ENCODE measurements at places on chromosomes 13 and 19. TPM values are rescaled to one million over a fixed set of nuclear protein-coding genes. Genes with fewer than 3 reads are reported as not detected.

DNA sequence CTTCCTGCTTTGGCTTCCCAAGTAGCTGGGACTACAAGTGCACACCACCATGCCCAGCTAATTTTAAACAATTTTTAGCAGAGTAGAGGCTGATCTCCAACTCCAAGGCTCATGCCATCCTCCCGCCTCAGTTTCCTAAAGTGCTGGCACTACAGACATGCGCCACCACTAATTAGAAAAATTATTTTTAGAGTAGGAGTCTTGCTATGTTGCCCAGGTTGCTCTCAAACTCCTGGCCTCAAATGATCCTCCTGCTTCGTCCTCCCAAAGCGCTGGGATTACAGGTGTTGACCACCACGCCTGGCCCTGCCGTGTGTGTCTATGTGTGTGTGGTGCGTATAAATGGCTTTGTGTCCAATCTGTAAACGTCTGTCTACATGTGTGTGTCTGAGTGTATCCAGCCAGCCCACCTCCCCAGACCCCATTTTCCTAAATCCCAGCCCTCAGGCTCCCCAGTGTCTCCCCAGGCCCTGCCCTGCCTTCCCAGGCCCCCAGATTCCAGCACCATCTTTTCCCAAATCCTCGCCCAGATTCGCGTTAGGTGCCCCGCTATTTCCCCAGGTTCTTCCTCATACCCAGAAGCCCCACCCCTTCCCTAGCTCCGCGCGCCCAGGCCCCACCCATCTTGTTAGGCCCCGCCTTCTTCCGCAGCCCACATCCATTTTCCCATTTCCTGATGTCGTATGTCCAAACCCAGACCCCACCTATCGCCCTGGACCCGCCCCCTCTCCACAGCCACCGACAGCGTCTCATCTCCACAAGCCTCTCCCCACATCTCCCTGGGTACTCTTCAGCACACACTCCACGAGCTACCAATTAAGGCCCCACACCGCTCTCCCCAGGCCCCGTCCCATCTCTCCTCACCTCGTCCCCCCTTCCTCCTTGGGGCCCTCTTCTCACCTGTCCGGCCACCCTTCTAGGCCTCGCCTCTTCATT lies 24.9 kb downstream of the SLC8A2 start:
- DNase-seq: no peak

DNA sequence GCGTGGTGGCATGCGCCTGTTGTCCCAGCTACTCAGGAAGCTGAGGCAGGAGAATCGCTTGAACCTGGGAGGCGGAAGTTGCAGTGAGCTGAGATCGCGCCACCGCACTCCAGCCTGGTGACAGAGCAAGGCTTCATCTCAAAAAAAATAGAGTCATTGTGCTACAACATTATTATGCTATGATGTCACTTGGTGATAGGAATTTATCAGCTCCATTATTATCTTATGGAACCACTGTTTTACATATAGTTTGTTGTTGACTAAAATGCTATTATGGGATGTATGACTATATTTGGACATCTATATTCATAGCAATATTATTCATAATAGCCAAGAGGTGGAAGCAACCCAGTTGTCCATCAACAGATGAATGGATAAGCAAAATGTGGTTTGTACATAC lies 26.4 kb upstream of the SLC7A1 start:
- DNase-seq: no peak

GRCh38 chr19:11578258-11579142 lies 1.1 kb upstream of the ACP5 start:
- DNase-seq: no peak

DNA sequence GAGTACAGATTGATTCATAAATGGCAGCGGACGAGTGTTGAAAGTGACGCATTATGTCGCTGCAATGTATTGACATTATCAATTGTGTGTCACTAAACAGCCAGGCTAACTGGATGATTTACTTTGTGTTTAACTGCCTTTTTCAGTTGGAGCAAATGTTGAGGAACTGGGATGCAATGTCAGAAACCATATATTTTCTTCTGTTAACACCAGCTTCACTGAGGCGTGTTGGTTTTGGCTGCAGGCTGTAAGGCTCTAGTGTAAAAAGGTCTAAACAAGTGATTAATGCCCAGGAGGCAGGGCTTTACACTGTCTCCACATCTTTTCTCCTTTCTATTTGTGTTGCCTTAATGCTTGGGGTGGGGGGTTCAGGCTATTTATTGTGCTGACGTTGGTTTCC lies 80.1 kb downstream of the GGACT start:
- DNase-seq: no peak

- no peak for DNase-seq
Observed at GRCh38 chr19:289651-290371, 1.4 kb downstream of the PLPP2 start.

GRCh38 chr19:55382013-55382412 lies 2.1 kb downstream of the TMEM238 start:
- no peak for DNase-seq

- DNase-seq: no peak
Observed at GRCh38 chr13:96314974-96315373, 225.1 kb downstream of the HS6ST3 start.

- DNase-seq: no peak
Observed at GRCh38 chr13:73935991-73936390, 198.2 kb downstream of the KLF12 start.

- DNase-seq: peak; percentile 85
Observed at GRCh38 chr19:1252821-1253513, 4.6 kb downstream of the MIDN start.

DNA sequence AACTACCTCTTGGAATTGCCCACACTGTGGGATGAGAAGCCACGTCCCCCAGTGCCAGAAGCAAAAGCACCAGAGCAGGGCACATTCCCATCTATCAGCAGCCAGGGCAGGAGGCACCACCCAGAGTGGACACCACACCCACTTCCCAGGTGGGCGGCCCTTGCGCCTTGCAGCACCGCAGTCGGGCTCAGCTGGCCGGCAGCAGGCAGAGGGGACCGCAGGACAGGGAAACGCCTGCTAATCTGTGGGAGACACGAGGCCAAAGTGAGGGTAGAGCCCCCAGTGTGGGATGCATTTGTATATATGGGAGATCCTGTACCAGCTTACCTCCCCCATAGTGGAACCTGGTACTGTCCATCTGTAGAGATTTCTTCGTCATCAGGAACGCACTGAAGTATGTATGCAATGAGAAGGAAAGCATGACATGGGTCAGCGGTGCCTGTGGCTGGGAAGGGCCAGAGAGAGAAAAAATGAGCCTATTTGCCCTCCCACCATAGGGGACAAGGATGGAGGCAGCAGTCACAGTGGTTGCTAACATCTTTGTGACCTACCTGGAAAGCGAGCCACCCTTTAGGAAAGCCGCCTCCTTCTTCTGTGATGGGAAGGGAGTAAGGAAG lies 30.9 kb upstream of the NPAS1 start:
- DNase-seq: no peak

GRCh38 chr19:28196961-28197360 lies 1016.0 kb downstream of the UQCRFS1 start:
- DNase-seq: peak; percentile 5

DNA sequence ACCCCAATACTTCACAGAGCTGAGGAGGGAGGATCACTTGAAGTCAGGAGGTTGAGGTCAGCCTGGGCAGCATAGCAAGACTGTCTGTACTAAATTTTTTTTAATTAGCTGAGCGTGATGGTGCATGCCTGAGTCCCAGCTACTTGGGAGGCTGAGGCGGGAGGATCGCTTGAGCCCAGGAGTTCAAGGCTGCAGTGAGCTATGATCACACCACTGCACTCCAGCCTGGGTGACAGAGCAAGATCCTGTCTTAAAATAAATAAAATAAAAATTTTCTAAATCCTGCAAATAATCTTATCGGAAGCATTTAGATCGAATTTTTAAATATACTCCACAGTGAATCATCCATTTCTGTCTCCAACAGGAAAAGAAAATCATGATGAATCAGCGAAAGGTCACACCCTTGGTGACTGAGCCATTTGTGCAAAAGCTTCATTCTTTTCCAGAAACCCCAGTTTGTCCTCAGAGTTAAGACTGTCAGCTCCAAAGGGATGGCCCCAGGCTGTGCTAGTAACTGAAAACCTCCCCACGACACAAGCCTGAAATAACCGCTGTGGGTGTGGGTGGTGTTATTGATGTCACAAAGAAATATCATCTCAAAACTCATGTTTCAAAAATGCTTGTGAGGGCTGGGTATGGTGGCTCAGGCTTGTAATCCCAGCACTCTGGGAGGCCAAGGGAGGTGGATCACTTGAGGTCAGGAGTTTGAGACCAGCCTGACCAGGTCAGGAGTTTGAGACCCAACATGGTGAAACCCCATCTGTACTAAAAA lies 167.6 kb downstream of the PTPRS start:
- no peak for DNase-seq

DNA sequence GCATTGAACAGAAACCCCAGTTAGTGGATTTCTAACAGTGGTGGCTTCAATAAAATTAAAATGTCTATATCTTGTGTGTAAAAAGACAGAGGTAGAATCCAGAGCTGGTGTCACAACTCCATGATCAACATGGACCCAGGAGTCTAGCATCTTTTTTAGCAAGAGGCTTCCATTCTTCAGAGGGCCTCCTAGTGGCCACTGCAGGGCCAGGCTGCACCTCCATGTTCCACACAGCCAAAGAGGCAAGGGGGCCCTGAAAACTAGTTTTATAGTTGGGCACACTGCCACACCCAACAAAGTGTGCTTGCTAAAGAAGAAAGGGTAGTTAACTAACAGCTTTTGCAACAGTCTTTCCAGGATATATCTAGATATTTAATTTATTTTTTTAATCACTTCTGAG lies 12.9 kb downstream of the N4BP2L1 start:
- DNase-seq: no peak

DNA sequence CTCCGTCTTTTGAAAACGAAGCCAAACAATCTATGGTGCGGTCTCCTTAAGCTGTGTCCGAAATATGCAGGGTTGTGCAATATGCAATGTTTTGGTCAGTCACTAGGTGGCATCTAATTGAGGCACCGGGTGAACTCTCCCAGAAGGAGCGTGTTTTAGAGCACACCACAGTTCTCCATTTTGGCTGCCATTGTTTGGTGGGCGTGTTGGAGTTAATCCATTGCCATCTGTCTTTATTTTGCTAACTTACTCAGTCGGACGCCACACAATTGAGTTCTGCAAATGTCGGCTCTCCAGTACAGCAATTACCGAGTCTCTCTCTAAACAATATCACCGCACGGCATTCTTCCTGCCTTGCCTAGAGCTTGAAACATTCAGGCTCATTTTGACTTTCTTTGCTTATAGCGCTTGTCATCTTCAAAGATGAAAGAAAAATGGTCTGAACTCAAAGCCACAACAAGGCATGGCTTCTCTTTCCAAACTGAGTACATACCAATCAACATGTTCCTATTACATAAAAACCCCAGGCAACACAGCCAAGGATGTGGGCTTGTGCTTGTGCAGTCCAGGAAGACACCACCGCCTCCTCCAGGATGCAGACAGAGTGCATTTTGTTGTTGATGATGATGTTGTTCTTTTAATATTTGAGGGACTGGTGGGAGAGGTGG lies 182.0 kb upstream of the SERP2 start:
- peak; percentile 63 for DNase-seq

- no peak for DNase-seq
Observed at GRCh38 chr13:110214637-110215036, 92.3 kb downstream of the COL4A1 start.

DNA sequence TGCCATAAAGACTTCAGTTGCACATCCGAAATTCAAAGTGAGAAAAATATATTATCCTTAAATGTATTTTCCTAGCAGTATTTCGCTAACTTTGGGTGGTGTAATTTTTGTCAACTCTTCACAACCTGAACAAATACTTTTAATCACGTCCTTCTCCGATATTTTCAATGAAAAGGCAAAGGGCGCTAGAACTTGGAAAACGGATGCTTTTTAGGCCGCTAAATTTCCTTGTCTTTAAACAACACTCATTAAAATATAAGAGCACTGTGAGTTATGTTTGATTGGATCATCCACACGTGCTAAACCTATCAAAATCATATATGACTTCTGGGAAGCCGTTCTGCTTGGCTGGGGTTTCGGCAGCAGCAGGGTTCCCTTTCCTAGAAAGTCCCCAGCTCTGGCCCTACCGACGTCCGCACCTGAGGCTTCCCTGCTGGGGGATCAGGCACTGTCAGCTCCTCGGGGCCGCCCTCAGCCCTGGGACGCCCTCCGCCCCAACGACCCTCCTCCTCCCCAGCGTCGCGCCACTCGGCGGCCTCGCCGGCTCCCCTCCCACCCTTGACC lies 462 bp upstream of the MPHOSPH8 start:
- no peak for DNase-seq

DNA sequence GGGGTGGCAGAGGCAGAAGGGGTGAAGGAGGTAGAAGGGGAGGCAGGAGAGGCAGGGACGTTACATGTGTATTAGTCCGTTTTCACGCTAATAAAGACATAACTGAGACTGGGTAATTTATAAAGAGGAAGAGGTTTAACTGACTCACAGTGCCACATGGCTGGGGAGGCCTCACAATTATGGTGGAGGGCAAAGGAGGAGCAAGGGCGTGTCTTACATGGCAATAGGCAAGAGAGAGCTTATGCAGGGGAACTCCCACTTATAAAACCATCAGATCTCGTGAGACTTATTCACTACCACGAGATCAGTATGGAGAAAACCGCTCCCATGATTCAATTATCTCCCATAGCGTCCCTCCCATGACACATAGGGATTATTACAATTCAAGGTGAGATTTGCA lies 19.0 kb upstream of the ACOD1 start:
- no peak for DNase-seq

DNA sequence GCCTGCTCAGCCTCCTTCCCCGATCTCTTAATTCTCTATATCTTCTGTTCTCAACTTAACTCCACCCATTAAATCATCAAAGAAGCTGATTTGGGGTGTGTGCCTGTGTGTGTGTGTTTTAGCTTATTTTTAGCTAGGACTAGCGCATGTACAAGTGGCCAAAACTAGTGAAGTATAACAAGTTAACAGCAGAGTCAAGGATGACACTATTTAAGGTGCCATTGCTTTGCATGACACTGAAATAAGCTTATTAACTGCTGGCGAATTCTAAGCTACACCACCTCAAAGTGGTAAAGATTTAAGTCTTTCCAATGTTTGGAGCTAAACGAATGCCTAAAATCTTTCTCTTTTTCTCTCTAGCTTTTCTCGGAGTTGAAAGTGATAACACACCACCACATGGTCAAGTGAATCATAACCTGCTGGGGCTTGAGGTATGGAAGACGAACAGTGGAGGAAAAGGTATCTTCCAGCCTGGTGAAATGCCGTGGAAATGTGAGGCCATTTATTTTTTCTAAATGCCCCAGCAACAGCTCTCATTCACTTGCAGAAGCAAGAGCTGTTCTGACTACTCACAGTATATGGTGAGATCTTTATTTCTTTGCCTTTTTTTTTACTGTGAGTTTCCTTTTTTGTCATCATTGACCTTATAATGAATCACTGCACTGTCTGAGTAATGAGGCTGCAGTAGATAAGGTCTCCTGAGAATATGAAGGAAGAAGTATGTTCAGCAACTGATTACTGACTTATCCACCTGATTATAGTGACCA lies 570.3 kb downstream of the PCDH9 start:
- no peak for DNase-seq

- DNase-seq: no peak
Observed at GRCh38 chr13:43730642-43731041, 56.1 kb downstream of the ENOX1 start.

The ZNF723 gene
- polyA plus RNA-seq: not detected

The ZNF256 gene
- polyA plus RNA-seq: 10.7 TPM

The EXOC3L2 gene
- 2.8 TPM for polyA plus RNA-seq

The DMKN gene
- polyA plus RNA-seq: 119 TPM

The STOML3 gene
- polyA plus RNA-seq: 0.35 TPM

The RDH13 gene
- polyA plus RNA-seq: 9.9 TPM

The PRX gene
- polyA plus RNA-seq: 10.3 TPM
